ENCODE measurements at places on chromosomes 4 and X. TPM values are rescaled to one million over a fixed set of nuclear protein-coding genes. Genes with fewer than 3 reads are reported as not detected.

DNA sequence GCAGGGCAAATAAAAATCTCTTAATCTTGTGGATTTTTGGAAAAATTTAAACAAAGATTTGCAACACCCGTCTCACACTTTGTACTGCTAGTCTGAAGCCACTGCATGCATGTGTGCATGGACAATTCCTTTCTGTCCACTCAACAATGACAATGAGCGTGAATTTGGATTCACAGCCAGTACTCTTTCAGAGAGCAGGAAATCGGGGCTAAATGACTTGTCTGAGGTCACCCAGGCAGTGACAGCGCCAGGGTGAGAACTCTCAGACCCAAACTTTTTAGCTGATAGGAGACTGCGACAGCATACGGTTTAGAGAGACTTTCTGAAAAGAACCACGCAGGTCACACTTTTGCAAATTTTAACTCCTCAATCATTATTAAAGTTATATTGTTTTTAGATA, 90.9 kb downstream of the ZNF827 start:
- peaks cover 15% of the 10 kb centered on the region for H3K4me1 ChIP-seq
- no peaks in the 10 kb centered on the region for H3K27me3 ChIP-seq
- DNase-seq: no peak
- H3K27ac ChIP-seq: no peak overlapping the region
- peaks cover 44% of the 10 kb centered on the region for H3K36me3 ChIP-seq

The NAT8L gene
- total RNA-seq: 0.19 TPM

DNA sequence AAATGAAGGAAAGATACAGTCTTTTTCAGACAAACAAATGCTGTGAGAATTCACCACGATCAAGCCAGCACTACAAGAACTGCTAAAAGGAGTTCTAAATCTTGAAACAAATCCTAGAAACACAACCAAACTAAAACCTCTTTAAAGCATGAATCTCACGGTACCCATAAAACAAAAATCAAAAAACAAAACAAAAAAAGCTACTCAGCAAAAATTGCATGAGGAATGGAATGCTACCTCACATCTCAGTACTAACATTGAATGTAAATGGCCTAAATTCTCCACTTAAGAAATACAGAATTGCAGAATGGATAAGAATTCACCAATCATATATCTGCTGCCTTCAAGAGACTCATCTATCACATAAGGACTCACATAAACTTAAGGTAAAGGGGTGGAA, 300.1 kb downstream of the NAF1 start:
- no peaks in the 10 kb centered on the region for H3K27me3 ChIP-seq
- no peaks in the 10 kb centered on the region for H3K36me3 ChIP-seq
- no peak overlapping the region for H3K4me3 ChIP-seq

The SEC24D gene
- 41.0 TPM for total RNA-seq

The AKAP14 gene
- total RNA-seq: not detected

GRCh38 chrX:31215277-31215815, 143.5 kb upstream of the FTHL17 start:
- H3K36me3 ChIP-seq: no peaks in the 10 kb centered on the region
- H3K27ac ChIP-seq: no peak overlapping the region
- no peak for DNase-seq
- H3K27me3 ChIP-seq: no peaks in the 10 kb centered on the region
- H3K4me3 ChIP-seq: no peak overlapping the region
- H3K4me1 ChIP-seq: no peaks in the 10 kb centered on the region

The SPANXC gene
- not detected for total RNA-seq

The USP17L29 gene
- not detected for total RNA-seq

DNA sequence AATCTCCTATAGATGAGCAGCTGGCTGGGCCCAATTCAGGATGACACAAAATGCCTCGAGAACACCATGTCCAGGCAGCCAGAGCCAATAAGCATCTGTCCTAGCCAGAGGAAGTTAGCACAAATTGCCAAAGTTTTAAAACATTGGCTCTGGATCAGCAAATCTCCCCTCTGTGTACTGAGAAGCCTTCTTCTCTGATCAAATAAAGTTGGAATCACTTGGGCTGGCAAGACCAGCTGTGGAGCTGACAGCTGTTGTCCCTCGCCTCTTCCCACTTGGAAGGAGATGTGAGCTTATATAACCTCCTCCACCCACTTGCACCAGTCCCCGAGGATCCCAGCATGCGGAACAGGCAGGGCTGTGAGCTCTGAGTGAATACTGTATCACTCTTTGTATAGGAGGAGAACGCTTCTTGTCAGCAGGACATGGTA, 183.9 kb downstream of the OPHN1 start:
- H3K27ac ChIP-seq: no peak overlapping the region
- no peaks in the 10 kb centered on the region for H3K27me3 ChIP-seq
- H3K4me1 ChIP-seq: no peaks in the 10 kb centered on the region
- DNase-seq: no peak

- no peak for DNase-seq
- H3K27ac ChIP-seq: no peak overlapping the region
- no peaks in the 10 kb centered on the region for H3K4me1 ChIP-seq
- no peak overlapping the region for H3K4me3 ChIP-seq
Measured at GRCh38 chr4:107349266-107349665, 313.2 kb upstream of the DKK2 start.

DNA sequence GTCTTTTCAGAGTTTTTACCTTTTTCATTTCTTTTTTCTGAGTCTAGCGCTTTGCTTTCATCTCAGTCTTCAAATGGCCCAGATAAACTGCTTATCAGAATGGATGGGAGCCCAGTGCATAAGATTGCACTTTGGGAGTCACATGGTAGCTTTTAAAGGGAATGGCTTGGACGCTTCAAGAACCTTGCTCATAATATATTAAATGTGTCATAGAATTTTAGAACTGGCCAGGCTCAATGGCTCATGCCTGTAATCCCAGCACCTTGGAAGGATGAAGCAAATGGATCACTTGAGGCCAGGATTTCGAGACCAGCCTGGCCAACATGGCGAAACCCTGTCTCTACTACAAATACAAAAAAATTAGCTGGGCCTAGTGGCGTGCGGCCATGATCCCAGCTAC, 68.4 kb downstream of the HMGB2 start:
- H3K4me1 ChIP-seq: peaks cover 17% of the 10 kb centered on the region
- DNase-seq: no peak
- H3K27me3 ChIP-seq: no peaks in the 10 kb centered on the region
- no peaks in the 10 kb centered on the region for H3K36me3 ChIP-seq

DNA sequence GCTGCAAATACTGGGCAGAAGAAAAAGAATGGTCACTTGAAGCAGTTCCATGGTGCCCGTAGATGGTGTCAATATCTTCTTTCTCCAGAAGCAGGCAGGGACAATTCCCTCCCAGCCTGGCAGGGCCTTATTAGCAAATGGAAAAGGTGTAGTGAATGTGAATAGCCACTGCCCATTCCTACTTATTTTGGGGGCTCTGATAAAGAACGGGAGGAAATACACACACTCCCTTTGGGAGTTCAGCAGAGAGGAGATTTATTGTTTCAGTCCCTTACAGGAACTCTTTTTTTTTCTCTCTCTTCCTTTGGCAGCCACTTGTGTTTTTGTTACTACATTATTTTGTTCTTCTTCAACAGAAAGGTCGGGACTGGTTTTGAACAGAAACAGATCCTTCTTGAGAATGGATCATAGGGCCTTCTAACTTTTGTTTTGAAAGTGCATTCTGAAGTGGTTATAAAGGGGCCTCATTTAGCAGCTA, at the start of gene EMCN:
TSS of gene EMCN (minus strand) at position 159 of the 478 bp plus-strand sequence. CDS start at position 51, 108 bp downstream.
- no peak within 1 kb of the TSS for H3K4me3 ChIP-seq
- DNase-seq: no peak
- H3K4me1 ChIP-seq: no peaks in the 10 kb centered on the region
- peaks cover 11% of the 10 kb centered on the region for H3K27me3 ChIP-seq

DNA sequence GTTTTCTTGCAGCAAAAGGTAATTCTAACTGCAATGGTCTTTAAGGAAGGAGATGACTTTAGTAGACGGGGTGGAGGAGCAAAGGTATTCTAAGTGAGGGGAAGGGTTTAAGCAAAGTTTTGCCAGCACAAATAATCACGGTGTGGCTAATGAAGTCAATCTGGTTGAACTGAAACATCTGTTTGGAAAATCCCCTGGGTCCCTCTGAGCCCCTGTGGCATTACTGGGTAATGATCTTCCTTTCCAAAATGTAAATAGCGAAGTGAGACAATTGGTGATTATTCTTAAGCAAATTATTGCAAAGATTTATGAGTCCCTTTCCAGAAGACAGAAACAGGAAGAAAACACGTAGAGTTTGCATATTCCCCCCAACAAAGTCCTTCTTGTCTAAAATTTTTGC, 47.2 kb downstream of the FGFBP1 start:
- H3K27me3 ChIP-seq: peaks cover 13% of the 10 kb centered on the region
- H3K27ac ChIP-seq: no peak overlapping the region
- no peak overlapping the region for H3K4me3 ChIP-seq
- H3K4me1 ChIP-seq: no peaks in the 10 kb centered on the region
- no peak for DNase-seq

The ADH1C gene
- total RNA-seq: not detected

- H3K27ac ChIP-seq: no peak overlapping the region
- no peaks in the 10 kb centered on the region for H3K27me3 ChIP-seq
- H3K4me1 ChIP-seq: peaks cover 2% of the 10 kb centered on the region
- no peak overlapping the region for H3K4me3 ChIP-seq
- DNase-seq: no peak
Measured at GRCh38 chrX:136220951-136221350, 30.2 kb downstream of the MAP7D3 start.

The HSPA4L gene
- total RNA-seq: 3.0 TPM

DNA sequence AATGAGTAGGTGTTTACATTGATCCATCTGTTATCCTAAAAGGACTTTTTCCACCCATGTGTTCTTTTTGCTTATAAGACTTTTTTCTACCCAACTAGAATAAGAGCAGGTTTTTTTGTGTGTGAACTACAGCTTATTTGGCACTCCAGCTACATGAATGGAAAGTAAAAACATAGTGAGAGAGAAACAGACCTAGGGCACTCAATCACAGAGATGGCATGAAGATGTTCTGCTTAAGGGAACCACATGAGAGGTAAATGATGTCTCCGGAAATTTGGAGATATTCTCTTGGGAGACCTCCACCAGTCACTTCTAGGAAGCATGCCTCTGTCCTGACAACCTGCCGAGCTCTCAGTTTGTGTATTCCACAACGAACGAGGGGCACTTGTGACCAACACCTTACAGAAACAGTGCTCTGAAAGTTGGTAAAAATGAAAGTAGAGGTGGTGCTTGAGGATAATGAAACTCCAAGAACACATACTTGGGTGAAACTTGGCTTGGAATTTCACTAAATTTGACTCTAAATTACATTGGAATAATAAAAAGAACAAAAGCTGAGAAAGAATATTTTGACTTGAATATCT, 788.4 kb upstream of the GALNTL6 start:
- no peak overlapping the region for H3K4me3 ChIP-seq
- no peak overlapping the region for H3K27ac ChIP-seq
- no peaks in the 10 kb centered on the region for H3K4me1 ChIP-seq
- DNase-seq: no peak
- no peaks in the 10 kb centered on the region for H3K36me3 ChIP-seq

The MID1 gene
- total RNA-seq: 0.27 TPM

The CXCL11 gene
- not detected for total RNA-seq

The VGLL1 gene
- total RNA-seq: not detected

GRCh38 chrX:109856974-109857373, 123.9 kb upstream of the ACSL4 start:
- peaks cover 3% of the 10 kb centered on the region for H3K4me1 ChIP-seq
- no peak for DNase-seq
- no peak overlapping the region for H3K27ac ChIP-seq
- H3K27me3 ChIP-seq: no peaks in the 10 kb centered on the region

DNA sequence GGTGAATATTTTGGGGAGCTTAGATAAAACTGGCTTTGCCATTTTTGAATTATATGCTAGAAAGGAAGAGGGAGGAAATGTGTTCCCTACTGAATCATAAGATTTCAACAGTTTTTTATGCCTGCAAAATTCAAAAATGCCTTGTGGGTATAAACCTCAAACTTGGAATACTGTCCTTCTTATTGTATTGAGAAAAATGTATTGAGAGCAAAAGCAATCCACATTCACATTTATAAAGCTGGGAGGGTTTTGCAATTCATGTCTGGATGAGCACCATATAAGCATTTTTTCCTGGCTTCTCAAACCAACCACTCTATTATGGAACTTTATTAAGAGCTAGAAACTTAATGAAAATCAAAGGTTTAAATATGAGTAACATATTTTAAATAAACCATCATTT, 289.8 kb downstream of the PCDH7 start:
- DNase-seq: no peak
- no peak overlapping the region for H3K4me3 ChIP-seq
- H3K4me1 ChIP-seq: no peaks in the 10 kb centered on the region
- no peaks in the 10 kb centered on the region for H3K27me3 ChIP-seq
- no peak overlapping the region for H3K27ac ChIP-seq
- no peaks in the 10 kb centered on the region for H3K36me3 ChIP-seq

DNA sequence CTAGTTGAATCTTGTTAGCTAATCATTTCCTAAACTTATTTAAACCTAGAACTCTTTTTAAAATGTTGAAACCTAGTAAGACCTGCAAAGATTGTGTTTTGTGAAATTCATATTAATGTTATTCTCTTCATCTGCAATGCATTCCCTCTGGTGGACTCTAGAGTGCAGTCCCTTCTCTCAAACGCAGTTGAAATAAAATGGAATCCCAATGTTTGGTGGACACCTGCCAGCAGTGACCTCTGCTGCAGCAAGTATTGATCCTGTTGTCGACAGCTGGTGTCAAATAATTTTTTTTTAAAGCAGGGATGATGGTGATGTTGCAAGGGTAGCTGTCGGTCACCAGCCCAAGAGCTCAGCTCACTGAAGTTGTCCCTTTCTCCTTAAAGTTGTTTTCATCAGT, 492.0 kb downstream of the ZIC3 start:
- no peaks in the 10 kb centered on the region for H3K36me3 ChIP-seq
- DNase-seq: no peak
- no peak overlapping the region for H3K4me3 ChIP-seq
- no peaks in the 10 kb centered on the region for H3K4me1 ChIP-seq
- H3K27me3 ChIP-seq: no peaks in the 10 kb centered on the region
- no peak overlapping the region for H3K27ac ChIP-seq

- no peak overlapping the region for H3K4me3 ChIP-seq
- no peak overlapping the region for H3K27ac ChIP-seq
- H3K4me1 ChIP-seq: no peaks in the 10 kb centered on the region
- no peak for DNase-seq
- no peaks in the 10 kb centered on the region for H3K36me3 ChIP-seq
- H3K27me3 ChIP-seq: no peaks in the 10 kb centered on the region
Measured at GRCh38 chr4:28179126-28179525, 1318.5 kb downstream of the STIM2 start.

The SASH3 gene
- total RNA-seq: 126 TPM

The LPAR4 gene
- total RNA-seq: not detected

GRCh38 chrX:47148946-47149345, 3.9 kb downstream of the RBM10 start:
- no peak overlapping the region for H3K4me3 ChIP-seq
- H3K27me3 ChIP-seq: no peaks in the 10 kb centered on the region
- peak; percentile 58 for DNase-seq
- peaks cover 26% of the 10 kb centered on the region for H3K4me1 ChIP-seq

DNA sequence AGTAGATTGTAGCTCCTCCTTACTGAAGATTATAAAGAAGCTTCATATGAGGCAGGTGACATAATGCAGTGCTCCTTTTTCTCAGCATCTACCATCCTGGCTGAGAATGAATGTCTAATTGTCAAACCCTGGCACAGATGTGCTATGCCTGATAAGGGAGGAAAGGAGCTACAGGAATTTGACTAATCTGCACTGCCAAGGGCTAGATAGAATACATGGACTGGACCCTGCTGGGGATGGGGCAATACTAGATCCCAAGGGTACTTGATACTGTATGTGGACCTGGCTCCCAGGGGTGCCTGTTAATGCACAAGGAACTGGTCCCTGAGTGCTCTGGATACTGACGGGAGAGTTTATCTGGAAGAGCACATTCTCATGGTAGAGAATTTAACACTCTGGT, 362.2 kb upstream of the EMCN start:
- H3K36me3 ChIP-seq: no peaks in the 10 kb centered on the region
- H3K27ac ChIP-seq: no peak overlapping the region
- peaks cover 2% of the 10 kb centered on the region for H3K27me3 ChIP-seq
- DNase-seq: no peak

All from activated CD4-positive, alpha-beta memory T cell treated with anti-CD3 and anti-CD28 coated beads for 36 hours (primary cell).